ENCODE measurements at places on chromosomes 3 and 15. TPM values are rescaled to one million over a fixed set of nuclear protein-coding genes. Genes with fewer than 3 reads are reported as not detected.

DNA sequence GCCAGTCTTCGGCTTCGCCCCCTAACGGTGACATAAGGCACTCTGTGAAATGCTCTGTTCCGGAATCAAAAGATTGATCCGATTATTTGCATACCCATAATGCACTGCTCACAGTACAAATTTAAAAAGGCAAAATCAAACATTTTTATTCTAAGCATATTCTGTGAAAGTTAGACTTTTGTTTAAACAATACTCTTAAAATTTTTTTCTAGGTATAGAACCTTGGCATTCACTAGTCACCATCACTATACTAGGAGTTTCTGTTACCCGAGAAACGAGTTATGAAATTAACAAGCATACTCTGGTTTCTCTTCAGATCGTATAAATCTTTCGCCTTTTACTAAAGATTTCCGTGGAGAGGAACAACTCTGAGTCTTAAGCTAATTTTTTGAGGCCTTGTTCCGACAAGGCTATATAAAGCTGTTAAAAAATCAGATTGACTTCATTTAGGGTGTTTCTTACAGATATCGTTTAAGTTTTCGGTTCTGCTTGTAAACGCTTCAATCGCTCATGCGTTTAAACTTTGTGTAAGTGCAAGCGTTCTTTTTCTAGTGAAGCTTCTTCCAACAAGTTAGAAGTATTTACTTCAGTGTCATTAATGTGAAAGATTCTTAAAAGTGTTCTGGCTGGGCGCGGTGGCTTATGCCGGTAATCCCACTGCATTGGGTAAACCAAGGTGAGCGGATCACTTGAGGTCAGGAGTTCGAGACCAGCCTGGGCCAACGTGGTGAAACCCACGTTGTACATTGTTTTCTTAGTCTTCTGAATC is at the start of gene RNU5B-1:
RNU5B-1 (plus strand) TSS at position 297 of the 769 bp plus-strand sequence.
- DNase-seq: peak; percentile 84

- no peak for DNase-seq
Measured at GRCh38 chr15:100908466-100908865, 10.7 kb upstream of the LRRK1 start.

- no peak for DNase-seq
Measured at GRCh38 chr15:39414201-39414600, 166.7 kb upstream of the THBS1 start.

DNA sequence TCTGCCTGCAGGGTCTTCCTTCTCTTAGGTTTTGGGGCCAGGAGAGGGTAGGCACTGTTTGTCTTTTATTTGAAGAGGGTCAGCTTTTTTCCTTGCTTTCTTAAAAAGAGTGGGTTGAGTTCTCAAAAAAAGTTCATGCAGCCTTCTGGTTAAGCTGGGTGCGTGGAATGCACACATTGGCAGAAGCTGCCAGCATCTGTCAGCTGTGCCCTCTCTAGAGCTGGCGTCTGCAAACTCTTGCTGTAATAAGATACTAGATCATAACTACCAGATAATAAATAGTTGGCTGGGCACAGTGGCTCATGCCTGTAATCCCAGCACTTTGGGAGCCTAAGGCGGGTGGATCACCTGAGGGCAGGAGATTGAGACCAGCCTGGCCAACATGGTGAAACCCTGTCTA is 373.4 kb downstream of the OCA2 start:
- no peak for DNase-seq

CPEB1 gene
- total RNA-seq: 4.8 TPM

DNA sequence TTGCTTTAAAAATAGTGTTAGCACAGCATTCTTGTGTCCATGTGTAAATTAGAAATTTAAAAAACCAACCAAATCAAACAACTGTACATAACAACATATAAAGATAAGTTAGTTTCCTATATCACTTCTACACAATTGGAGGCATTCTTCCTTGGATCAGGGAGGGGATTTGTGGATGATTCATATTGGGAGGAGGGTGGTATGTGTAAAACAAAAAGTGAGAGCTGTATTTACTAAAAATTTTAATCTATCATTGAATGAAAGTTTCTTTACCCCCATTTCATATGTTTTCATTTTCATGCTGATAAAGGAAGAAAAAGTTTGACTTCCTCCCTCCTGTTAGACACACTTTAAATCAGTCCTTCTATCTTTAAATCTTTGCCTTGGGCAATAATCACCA is 325.0 kb downstream of the SATB1 start:
- DNase-seq: no peak

GRCh38 chr3:135618123-135618522 is 347.4 kb upstream of the PPP2R3A start:
- no peak for DNase-seq

DNA sequence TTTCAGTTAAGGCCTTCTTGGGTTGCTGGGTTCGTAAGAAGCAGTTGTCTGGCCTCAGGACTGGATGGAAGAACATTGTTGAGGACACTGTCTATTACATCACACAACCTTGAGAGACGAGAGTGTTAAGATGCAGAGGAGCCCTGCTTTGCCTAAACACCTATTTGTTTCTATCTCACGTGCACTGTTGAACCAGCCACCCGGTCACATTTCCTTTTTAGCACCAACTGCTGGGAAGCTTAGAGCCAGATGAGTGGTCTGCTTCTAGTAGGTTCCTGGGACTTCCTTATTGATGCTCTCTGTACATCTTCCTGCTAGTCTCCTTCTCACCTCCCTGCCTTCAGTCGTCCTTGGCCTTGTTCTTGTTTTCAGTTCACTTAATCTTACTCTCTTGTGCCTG is 22.3 kb downstream of the CAND2 start:
- DNase-seq: no peak

GRCh38 chr15:51097553-51098330 is 3.0 kb upstream of the TNFAIP8L3 start:
- no peak for DNase-seq

- no peak for DNase-seq
Measured at GRCh38 chr15:95152741-95153140, 921.4 kb downstream of the MCTP2 start.

DNA sequence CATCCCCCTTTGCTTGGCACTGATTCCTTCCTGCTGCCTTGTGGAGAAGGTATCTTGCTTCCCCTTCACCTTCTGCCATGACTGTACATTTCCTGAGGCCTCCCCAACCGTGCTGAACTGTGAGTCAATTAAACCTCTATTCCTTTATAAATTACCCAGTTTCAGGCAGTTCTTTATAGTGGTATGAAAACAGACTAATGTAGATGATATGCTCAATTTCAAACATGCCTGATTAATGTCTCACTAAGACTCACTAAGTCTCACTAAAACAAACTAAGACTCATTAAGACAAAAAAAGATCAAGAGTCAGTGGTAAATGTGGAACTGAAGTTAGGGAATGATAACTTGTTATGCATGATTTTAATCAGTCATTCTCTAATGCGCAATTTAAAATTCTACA is 606.6 kb downstream of the RBMS3 start:
- no peak for DNase-seq

FBLN2 gene
- 44.3 TPM for total RNA-seq

TMEM158 gene
- total RNA-seq: 14.6 TPM

GRCh38 chr15:27662892-27663291 is 436.2 kb downstream of the OCA2 start:
- DNase-seq: no peak

- no peak for DNase-seq
Measured at GRCh38 chr3:23161896-23162570, 41.1 kb upstream of the UBE2E2 start.

- DNase-seq: no peak
Measured at GRCh38 chr3:186883686-186884058, 41.2 kb downstream of the ADIPOQ start.
